LNCaP clone FGC (cell line): ENCODE measurements at places on chromosomes 7 and 10.

DNA sequence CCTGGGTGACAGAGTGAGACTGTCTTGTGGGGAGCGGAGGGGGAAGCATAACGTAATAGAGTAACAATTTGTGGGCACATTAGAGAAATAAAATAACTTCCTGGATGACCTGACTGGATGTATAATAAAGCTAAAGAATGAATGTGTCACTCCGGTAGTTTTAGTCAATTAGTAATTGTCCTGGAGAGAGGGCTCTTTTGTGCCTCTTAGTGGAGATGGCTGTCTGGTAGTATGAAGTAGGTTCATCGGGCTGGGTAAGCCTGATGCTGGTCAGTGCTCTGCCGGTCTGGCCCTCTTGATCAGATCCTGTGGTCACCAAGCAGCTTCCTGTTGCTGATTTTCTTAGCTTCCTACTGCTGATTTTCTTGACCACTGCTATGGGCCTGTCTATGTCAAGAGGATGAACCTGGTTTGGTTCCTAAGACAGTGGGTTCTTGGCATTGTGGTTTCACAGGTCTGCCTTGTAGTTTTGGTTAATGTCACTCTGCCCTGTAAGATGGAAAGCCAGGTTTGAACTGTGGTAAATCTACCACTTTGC, 34.1 kb downstream of the ZRANB1 start:
- DNase-seq = no peak

DNA sequence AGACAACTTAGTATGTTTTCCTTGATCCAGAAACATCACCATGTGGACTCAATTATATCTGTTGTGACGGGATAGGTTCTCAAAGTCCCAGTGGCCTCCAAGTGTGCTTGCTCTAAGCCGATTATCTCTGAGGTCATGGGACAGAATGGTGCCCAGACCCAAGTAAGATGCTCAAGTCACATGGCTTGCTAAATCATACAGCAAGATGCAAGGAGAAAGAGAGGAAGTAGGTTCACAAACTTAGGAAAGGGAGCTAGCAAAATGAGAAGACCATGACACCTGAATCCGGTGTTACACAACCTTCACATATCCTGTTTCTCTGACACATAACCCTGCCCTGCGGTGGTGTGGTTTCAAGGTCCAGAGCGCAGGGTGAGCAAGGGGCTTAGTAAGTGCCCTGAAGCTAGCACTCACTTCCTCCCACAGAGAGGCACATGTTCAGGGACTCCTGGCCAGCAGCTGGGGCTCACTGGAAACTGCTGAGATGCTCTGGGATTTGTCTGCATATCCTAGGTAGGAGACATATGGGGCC, 590.9 kb upstream of the ANKRD30A start:
- DNase-seq = no peak

DNA sequence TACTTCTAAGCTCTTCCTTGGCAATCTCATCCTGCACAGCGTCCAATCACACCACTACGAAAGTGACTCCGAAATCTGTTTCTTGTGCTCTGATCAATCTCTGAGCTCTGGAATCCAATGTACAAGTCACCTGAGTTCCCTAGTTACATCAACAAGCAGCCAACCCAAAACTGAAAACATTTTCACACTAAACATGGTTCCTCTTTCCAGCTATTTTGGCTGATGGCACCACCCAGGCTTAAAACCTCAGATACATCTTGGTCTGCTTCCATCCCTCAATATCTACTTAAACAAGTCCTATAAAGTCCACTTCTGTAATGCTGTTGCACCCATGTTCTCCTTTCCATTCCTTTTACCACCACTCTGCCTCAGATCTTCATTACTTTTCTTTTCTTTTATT, 3.6 kb downstream of the BLOC1S2 start:
- DNase-seq = no peak

GRCh38 chr10:16870331-16870730, 53.1 kb upstream of the RSU1 start:
- no peak for DNase-seq

GRCh38 chr10:93199191-93199751, 125.6 kb downstream of the CYP26A1 start:
- no peak for DNase-seq
